ENCODE measurements at places on chromosomes 4 and X.

DNA sequence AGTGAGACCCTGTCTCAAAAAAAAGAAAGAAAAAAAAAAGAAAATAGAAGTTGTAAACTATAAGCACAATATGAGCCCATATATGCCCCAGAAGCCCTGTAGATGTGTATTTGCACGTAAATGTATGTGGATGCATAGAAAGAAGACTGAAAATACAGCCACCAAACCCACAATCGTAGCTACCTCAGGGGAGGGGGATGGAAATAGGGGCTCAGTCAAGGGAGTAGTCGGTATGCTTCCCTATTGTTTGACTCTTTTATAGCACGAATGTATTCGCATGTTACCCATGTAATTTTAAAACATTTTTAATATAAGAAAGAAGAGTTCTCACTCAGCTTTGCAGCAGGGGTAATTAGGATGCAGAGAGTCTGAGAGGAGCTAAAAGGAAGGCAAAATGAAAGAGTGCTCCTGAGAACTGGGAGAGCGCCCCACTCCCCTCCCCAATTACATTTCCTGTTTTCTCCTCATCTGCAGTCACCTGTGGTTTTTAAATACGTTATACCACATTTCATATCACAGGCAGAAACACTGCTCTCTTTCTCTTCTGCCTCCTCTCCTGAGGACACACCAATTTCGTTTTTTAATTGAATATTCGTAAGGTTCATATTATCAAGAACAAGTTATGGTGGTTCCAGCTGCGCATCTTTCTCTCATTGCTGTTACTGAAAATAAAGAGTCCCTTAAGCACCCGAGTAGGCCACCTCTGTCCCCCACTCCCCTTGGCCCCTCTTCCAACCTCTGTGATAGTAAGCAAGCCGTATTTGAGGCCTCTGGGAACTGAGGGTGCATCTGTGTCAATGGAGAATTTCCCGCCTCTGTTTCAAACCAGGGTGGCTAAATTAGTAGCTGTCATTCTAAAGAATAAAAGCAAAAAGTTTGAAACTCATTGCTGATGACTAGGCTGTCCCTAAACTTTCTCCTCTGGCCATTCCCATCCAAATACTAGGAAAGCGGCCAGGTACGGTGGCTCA, 10.7 kb downstream of the SEPTIN6 start:
- peak overlapping the region; percentile 98 for H3K27ac ChIP-seq
- peaks cover 40% of the 10 kb centered on the region for H3K36me3 ChIP-seq
- H3K4me3 ChIP-seq = peak overlapping the region; percentile 68
- DNase-seq = no peak
- H3K4me1 ChIP-seq = peaks cover 68% of the 10 kb centered on the region

GRCh38 chr4:95728145-95728544, 111.7 kb upstream of the PDHA2 start:
- no peaks in the 10 kb centered on the region for H3K4me1 ChIP-seq
- no peak overlapping the region for H3K4me3 ChIP-seq
- no peaks in the 10 kb centered on the region for H3K27me3 ChIP-seq
- no peaks in the 10 kb centered on the region for H3K36me3 ChIP-seq

DNA sequence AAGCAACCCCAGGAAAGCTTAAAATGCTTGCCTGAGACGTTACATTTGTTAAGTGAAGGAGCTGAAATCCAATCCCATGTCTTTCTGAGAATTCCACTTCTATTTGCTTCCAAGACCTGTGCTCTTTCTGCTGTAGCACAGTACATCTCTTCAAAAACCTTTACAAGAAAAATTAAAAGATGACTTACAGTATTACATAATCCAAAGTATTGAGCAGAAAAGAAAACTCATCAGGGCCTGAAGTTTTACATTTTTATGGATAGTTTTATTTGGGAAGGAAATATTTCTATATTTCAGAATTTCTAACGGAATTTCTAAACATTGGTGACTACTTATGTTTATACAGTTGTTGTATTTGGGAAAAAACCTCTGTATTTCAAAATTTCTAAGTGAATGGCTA, 276.3 kb downstream of the TENM3 start:
- H3K4me3 ChIP-seq = no peak overlapping the region
- H3K27me3 ChIP-seq = peaks cover 4% of the 10 kb centered on the region
- H3K4me1 ChIP-seq = no peaks in the 10 kb centered on the region
- no peak for DNase-seq
- H3K27ac ChIP-seq = no peak overlapping the region

GRCh38 chr4:153018684-153019083, 82.6 kb downstream of the FHDC1 start:
- no peak overlapping the region for H3K27ac ChIP-seq
- no peaks in the 10 kb centered on the region for H3K4me1 ChIP-seq
- H3K4me3 ChIP-seq = no peak overlapping the region
- no peaks in the 10 kb centered on the region for H3K36me3 ChIP-seq
- H3K27me3 ChIP-seq = peaks cover 2% of the 10 kb centered on the region

DNA sequence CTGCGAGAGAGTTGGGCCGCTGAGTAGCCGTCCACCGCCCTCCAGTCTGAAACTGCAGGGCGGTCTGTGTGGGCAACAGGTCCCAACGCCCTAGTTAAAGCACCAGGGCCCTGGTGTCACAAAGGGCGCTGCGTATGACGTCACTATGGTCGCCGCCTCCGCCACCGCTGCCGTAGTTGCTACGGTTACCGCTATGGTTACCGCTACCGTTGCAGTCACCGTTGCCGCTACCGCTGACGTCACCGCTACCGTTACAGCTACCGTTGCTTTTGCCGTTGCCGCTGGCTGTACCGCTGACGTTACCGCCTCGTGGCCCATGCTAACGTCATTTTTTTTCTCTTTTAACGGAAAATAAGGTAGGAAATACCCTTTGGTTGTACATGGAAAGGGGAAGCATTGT, at the start of gene PPP1R2C:
Gene PPP1R2C, minus strand, starts transcription at position 68 of the 400 bp plus-strand sequence. CDS start 84 bp downstream, outside the sequence.
- no peaks in the 10 kb centered on the region for H3K27me3 ChIP-seq
- H3K36me3 ChIP-seq = no peaks in the 10 kb centered on the region
- H3K27ac ChIP-seq = no peak within 1 kb of the TSS
- DNase-seq = no peak

DNA sequence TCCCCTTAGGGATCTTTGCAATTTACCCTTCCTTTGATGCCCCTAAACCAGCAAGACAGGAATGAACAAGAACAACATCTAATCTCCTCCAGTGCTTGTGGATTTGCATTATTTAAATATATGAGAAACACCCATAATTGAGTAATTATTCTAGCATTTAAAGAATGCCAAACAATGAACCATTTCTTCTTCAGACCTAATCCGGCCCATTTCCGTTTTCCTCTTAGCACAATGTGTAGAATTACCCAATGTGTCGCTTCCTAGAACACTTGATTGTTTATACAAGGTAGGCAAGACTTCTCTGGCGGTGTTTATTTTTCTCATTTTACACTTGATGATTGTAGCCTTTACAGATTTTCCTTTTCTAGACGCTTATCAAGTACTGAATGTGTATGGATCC, 43.5 kb downstream of the CLDN34 start:
- peaks cover 4% of the 10 kb centered on the region for H3K36me3 ChIP-seq
- no peak for DNase-seq
- H3K27me3 ChIP-seq = peaks cover 8% of the 10 kb centered on the region
- no peak overlapping the region for H3K4me3 ChIP-seq

DNA sequence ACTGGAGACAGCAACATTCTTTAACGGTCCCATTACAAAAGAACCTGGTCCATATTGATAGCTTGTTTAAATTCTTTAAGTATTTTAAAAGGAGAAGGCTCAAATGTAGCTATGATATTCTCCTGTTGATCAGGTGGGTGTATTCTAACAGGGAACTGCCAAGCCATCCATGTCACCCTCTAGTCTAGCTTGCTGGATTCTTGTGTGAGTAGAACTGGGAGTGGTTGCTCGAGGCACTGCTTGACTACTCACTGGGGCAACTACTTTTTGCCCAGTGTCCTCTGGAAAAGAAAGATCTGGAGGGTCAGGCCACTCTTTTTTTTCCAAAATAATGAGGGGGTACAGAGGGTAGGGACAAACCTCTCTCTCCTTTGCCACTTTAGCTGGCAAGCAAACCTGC, 155.1 kb downstream of the ZNF518B start:
- no peak overlapping the region for H3K4me3 ChIP-seq
- H3K36me3 ChIP-seq = no peaks in the 10 kb centered on the region
- H3K4me1 ChIP-seq = no peaks in the 10 kb centered on the region

Measured in activated CD4-positive, alpha-beta memory T cell treated with anti-CD3 and anti-CD28 coated beads, Interleukin-2, amount 10 ng/mL, durations not matched to agents 7 days and 5 days (primary cell).